Right renal pelvis (tissue), 4 donors: ENCODE measurements at places on chromosomes 4 and X. TPM values are rescaled to one million over a fixed set of nuclear protein-coding genes. Genes with fewer than 3 reads are reported as not detected.

Gene MAGEA8
- 0.05 TPM for polyA plus RNA-seq

DNA sequence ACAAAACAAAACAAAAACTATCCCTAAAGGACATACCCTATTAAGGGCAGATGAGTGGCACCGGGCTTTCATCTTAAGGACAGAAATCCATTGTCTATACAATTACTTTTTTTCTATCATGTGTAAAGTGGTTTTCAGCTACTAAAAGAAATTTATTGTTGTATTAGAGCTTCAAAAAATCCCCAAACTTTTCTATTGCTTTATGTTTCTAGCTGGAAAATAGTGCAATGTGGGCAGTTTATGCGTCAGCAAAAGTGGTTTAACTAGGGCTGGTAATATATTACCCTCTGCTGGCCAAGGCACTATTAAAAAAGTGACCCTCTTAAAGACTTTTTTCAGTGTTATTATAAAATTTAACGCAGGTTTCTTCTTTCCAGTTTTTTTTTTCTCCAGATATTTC, 15.5 kb upstream of the GPR82 start:
- DNase-seq = no peak

GRCh38 chr4:55625835-55626234, 10.3 kb downstream of the NMU start:
- DNase-seq = no peak

- no peak for DNase-seq
These were observed 297.4 kb upstream of the SFRP2 start for GRCh38 chr4:154086247-154086646.

Gene SPACA5
- not detected for polyA plus RNA-seq

- DNase-seq = no peak
These were observed 263.8 kb downstream of the NKX6-1 start for GRCh38 chr4:84235126-84235944.

DNA sequence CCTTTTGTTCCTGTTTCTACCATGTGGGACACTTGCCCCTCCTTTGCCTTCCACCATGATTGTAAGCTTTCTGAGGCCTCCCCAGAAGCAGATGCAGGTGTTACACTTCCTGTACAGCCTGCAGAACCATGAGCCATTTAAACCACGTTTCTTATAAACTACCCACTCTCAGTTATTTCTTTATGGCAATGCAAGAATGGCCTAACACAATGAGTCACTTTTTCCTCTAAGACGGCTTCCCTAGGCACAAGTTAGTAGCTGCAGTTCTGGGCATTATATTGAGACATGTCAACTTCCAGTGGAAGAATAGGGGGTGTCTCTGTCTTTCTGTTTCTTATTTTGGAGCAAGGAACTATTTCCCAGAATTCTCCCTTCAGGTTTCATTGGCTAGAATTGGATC, 32.9 kb upstream of the DIPK2B start:
- no peak for DNase-seq

- no peak for DNase-seq
These were observed 1287.7 kb downstream of the FAM133A start for GRCh38 chrX:94961730-94962129.

DNA sequence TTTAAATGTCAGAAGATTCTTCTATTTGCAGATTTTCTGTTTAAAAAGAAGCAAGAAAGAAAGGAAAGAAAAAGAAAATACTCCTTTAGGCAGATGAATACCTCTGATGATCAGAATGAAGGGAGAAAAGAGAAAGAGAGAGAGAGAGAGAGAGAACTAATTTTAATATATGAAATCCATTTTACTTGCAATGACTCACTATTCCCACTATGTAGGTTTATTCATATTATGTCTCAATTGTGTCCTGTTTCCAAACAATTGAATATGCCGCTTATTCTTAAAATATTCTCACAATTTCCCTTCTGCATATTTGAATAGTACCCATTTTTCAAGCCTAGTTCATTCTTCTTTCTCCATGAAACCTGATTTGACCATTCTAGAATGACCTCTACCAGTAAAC, 11.7 kb downstream of the MEPE start:
- DNase-seq = no peak

DNA sequence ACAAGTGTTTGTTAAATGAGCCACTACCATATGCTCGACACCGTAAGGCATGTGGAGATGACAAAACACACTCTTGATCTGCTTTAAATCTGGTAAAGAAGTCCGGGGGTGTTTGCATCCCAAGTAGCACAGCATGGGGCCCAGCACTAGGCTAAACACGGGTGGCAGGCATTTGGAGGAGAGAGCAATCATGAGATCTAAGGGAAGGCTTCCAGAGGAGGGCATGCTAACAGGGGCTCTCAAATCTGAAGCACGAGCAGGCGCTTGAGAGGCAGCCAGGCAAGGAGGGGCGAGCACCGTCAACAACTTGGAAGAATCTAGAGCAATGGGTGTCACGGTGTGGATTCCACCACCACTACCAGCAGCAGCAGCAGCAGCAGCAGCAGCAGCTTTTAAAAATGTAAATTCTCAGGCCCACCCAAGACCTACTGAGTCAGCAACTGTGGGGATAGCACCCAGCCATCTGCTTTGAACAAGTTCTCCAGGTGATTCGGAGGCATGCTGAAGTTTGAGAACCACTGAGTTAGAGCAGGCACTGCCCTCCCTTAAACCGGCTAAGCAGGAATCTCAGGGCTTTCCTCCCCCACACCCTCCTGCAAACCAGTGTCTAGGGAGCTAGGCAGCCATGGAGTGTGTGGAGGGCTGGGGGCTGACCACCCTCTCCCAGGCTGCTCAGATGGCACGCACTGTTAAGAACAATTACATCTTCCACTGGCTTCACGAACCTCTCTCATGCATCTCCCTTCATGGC, 70.2 kb upstream of the MAP3K15 start:
- DNase-seq = peak; percentile 9

DNA sequence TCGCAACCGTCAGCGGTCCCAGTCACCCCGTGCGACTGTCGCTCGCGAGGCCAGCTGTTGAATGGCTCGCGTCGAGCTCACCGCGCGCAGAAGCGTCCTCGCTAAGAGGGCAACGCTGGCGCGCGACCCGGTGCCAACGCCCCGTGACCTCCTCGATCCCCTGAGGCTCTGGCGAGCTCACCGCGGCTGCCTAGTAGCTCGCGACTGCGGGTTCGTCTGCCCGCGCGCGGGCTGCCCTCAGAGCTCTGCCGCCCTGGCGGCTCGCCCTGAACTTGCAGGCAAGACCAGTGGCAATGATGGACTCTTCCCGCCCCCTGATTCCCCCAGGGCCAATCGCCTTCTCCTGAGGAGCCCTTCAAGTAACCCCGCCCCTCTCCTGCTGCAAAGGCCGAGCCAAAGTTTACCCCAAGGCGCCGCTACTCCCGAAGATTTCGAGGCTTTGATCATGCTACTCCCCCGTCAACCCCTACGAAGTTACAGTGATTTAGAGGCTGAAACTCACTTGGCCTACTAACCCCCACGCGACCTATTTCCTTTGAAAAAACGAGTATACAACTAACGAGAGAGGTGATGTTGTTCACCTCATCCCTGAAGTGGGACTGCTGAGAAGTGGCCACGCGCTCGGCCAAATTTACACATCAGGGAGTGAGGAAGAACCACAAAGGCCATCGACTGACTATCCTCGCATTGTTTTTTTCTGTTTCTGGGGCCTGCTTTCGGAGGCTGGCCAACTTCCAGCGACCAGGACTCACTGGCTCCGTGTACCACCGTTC, 37.5 kb downstream of the PGRMC1 start:
- DNase-seq = no peak

- no peak for DNase-seq
These were observed 263.2 kb downstream of the PDHA2 start for GRCh38 chr4:96103086-96103485.

- DNase-seq = no peak
These were observed 102.7 kb downstream of the SH3BGRL start for GRCh38 chrX:81304563-81304962.

Gene FAT4
- 26.2 TPM for polyA plus RNA-seq

Gene PNMA6F
- 0.19 TPM for polyA plus RNA-seq

Gene SATL1
- polyA plus RNA-seq = 0.47 TPM

DNA sequence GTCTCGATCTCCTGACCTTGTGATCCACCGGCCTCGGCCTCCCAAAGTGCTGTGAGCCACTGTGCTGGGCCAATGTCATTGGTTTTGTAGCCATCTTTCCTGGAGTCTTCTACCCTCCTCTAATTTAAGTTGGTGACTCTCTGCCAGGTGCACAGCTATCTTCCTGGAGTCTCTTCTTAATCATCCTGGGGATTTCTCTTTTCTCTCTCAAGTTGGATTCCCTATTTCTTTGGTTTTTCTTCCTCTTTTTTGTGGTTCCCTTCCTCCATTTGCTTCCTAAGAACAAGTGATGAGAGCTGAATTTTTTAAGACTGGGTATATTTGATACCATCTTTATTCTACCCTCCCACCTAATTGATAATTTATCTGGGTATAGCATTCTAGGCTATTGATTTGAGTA, 113.8 kb downstream of the SYNPO2 start:
- no peak for DNase-seq

GRCh38 chrX:49101629-49101984, 21.9 kb upstream of the WDR45 start:
- DNase-seq = no peak

DNA sequence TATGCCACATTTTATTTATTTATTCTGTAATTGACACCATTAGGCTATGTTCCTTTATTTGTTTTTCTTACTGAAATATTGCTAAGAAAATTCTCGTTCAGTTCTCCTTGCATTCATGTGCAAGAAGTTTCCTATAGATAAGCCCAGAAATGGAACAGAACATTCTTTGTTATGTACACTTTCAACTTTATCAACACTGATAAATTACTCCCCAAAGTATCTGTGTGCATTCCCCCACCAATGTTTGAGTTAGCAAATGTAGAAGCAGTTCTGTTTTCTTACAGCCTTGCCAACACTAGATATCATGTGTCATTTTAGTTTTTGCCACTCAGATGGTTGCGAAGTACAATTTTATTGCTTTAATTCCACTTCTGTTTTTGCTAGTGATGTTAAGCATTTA, 166.4 kb upstream of the NPY2R start:
- DNase-seq = no peak

Gene UGT2A3
- polyA plus RNA-seq = 79.0 TPM

DNA sequence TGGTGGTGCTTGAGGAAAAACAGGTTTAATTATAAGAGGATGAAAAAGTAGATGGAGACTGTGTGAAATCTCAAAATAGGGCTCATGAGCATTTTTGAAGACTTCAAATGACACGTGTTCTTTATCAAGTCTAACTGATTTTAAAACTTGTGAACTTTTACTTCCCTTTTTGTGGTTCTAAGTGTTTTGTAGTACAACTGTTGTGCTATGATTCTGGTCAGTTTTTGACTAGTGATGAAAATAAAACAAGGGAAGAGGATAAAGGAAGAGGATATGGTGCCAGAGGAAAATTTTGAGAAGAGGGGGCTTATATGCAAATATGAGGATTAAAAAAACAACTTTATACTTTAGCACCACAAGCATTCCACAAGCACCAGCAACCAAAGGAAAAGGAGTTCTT, 644.0 kb downstream of the RPA4 start:
- DNase-seq = no peak

DNA sequence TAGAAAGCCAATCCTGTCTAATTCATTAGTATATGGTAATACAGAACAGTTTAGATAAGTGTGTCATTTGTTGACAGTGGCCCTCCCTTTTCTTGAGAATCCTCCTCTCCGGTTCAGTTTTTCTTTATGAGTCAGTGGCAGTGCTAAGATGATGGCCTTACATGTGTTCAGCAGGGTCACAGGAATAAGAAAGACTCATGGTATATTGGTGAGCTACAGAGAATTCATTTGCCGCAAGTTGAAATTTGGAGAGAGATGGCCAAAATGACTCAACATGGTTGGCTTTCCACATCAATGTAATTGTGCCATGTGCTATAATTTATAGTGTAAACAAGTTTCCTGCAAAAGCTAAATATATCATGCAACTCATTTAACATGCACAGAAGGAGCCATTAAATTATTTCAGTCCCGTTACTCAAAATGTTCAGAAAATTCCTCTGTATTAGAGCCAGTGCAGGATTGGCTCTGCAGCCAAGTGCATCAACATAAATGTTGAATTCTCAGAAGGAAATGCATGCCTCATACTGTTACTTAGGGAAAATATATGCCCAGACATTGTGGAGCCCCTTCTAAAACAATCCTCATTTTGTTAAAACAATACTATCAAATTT, 374.3 kb downstream of the AFF2 start:
- DNase-seq = no peak

Gene PDZD11
- 60.3 TPM for polyA plus RNA-seq

DNA sequence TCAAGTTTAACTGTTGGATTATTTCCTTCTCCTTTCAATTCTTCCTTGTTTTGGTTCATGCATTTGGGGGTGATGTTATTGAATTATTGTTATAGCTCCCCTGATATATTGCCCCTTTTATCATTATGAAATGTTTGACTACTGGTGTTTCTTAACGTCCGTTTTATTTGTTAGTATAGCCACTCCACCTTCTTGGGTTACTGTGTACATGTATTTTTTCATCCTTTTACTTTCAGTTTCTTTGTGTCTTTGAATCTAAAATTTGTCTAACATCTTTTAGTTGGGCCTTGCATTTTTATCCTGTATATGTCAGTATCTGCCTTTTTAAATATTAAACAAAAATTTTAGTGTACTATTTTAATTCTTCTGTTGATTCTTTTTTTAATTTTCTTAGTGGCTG, 88.7 kb downstream of the TNIP2 start:
- DNase-seq = no peak

DNA sequence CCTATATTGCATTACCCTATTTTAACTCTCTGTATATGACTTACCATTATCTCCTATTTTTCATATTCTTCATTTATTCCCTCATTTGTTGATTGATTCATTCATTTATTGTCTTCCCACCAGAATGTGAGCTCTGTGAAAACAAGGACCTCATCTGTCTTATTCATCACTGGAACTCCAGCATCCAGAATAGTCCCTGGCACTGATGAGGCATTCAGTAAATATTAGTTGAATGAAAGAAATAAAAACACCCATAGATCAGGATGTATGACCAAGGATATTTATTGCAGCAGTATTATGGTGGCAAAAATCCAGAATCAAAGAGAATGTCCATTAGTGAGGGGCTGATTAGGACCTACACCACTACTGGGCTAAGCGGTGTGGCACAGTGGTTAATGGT, 164.9 kb downstream of the SPRY1 start:
- DNase-seq = no peak

Gene PSAPL1
- polyA plus RNA-seq = not detected

DNA sequence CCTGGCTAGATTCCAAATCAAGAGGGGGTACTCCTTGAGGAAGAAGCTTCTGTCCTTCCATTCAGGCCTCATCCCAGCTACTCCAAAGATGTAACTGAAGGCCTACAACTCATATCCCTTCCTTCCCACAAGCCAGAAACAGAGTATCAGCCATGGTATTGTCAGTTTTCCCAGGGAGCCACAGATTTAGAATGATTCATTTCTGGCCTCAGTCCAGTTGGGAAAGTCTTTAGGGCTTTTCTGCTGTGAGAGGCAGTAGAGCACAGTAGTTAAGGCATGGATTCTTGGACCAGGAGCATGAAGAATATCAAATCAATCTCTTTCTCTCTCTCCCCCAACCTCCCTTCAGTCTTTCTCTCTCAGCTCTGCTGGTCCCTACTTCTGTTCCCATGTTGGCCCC, 505.0 kb downstream of the BCOR start:
- DNase-seq = no peak

GRCh38 chr4:123516576-123516975, 120.0 kb downstream of the SPRY1 start:
- no peak for DNase-seq
